ENCODE measurements at places on chromosomes 7 and 10.
A peak's percentile ranks its signal among the peaks of the same experiment; 100 is the strongest.

GRCh38 chr10:73113551-73113950, 3.3 kb downstream of the NUDT13 start:
- DNase-seq: no peak

DNA sequence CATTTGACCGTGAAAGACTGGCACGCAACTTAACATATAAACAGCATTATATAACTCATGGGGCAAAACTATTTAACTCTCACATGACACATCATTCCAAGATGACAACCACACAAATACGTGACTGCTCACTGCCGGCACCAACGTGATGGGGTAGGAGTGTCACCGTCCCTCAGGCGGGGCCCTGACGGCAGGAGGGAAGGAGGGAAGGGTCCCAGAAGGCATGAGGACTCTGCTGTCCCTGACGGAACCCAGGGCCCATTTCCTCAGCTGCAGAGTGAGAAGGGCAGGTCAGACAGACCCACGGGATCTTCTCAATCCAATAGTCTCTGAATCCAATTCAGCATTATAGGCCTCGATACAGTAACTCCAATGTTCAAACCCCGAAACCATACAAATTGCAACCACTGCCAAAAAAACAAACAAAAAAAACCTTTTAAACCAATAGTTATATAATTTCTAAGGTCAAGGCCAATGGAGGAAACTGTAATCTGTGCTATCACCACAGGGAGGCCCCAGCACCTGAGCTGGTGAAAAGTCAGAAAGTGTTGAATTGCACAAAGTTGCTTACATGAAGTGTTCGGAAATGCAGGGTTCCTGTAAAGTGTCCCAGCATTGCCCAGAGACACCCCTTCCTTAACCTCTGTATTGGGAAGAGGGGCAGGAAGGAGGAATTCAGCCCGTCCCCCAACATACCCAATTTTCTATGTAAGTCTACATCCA, 137.4 kb downstream of the TNS3 start:
- no peak for DNase-seq

GRCh38 chr10:88500656-88501055, 82.5 kb downstream of the RNLS start:
- no peak for DNase-seq

DNA sequence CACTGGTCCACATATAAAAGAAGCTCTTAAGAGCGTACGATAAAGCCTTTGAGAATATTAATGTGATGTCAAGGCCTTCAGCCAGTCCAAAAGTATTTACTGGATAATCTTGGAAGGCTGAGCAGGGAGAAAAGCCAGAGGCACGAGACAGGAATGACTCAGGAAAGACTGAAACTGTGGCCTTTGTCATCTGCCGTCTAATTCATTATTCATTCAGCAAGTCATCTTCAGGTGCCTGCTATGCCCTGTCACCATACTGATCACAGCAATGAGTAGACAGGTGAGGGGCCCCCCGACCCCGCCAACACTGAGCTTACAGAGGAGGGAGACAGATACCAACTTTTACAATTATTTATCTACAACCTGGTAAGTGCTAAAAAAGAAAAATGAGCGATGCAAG, 78.9 kb downstream of the VOPP1 start:
- DNase-seq: no peak

DNA sequence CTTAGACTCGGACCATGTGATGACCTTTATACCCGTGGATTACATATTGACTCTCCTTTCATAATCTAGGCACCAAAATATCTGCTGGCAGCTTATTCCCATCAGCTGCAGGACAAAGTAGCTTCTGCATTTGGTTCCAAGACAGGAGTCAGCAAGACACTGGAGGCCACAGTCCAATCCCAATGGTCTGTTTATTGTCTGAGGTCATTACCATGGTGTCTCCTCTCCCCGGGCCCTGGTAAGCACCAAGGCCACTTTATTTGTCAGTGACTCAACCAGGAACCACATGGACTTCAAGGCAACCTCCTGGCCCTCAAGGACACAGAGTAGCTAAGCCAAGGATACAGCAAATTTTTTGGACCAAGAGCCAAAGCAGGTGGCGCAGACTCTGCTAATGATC, 36.1 kb downstream of the KCNMA1 start:
- DNase-seq: no peak

- DNase-seq: no peak
These were observed 604.6 kb downstream of the GRID1 start for GRCh38 chr10:85761906-85762445.

GRCh38 chr7:130926001-130926691, 192.1 kb upstream of the KLF14 start:
- no peak for DNase-seq

- no peak for DNase-seq
These were observed 112.1 kb upstream of the CDK1 start for GRCh38 chr10:60666221-60666620.

DNA sequence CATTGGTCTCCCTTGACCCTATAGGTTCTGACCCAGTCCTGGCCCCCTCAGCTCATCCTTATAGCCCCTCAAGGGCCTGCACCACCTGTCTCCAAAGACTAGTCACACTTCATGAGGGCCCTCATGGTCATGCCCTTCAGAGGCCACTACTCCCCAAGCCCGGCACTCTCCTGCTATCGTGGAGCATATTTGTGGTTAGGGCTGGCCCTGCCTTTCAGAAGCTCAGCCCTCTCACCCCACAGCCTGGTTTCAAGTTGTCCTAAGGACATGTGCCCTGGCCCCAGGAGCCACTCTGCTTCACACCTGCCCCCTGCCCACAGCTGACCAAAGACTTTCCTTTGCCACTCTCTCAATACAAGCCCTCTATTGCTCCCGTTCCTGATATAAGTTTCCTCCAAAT, 60.3 kb upstream of the LBX1 start:
- no peak for DNase-seq

- DNase-seq: no peak
These were observed 45.0 kb upstream of the GPR37 start for GRCh38 chr7:124810605-124811004.

- DNase-seq: no peak
These were observed 102.9 kb upstream of the MYO3A start for GRCh38 chr10:25831080-25831479.

GRCh38 chr10:94402843-94403379, 570 bp downstream of the TBC1D12 start:
- DNase-seq: no peak

DNA sequence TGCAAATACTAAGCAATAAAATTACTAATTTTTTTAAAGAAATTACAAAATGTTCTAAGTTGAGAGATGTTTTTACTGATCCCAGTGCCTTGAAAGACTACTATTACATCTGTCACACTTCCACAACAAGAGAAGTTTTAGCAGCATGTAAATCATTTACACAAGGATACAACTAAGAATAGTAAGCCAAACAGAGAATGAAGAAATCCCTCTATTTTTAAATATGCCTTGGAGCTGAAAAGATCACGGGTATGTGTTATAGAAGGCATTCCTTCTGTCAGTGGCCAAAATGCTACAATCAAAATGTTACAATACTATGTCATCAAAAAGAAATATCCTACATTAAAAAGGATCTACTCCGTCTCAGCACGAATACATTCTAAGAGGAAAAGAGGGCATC, 52.6 kb downstream of the LARP4B start:
- DNase-seq: no peak

DNA sequence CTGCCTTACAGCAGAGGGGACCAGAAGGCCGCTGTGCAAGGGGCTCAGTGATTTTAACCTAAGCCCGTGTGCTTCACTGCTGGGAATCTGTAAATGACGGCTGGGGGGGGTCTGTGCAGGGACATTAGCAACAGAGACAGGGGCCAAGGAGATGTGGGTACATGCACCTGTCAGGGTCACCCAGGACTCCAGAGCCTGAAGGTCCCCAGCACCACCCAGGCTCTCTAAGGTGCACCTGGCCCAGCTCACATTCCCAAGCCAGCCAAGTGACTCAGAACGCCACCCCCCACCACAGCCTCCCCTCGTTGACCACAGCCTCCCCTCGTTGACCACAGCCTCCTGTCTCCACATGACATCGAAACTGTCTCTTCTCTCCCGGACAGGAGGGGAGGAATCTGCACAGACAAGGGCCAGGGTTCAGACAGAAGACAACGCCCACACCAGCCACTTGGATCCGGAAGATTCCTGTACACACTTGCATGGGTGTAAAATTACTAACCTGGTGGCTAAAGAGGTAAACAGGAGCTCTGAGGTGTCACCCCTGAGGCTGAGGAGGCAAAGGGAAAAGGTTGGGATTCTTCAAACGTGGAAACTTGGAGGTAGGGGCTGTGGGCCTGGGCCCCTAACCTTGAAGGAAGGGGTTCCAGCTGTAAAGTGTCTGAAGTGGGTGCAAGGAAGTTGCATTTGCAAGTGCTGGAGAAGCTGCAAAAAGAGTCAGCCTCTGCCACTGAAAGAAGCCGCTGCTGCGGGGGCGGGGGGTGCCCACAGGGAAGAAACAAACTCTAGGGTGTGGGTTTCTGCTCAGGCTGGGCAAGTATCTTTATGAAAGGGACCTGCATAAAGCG, 27.0 kb downstream of the CALML3 start:
- DNase-seq: peak; percentile 54

- no peak for DNase-seq
These were observed 234.9 kb downstream of the PARD3 start for GRCh38 chr10:34580214-34580613.

DNA sequence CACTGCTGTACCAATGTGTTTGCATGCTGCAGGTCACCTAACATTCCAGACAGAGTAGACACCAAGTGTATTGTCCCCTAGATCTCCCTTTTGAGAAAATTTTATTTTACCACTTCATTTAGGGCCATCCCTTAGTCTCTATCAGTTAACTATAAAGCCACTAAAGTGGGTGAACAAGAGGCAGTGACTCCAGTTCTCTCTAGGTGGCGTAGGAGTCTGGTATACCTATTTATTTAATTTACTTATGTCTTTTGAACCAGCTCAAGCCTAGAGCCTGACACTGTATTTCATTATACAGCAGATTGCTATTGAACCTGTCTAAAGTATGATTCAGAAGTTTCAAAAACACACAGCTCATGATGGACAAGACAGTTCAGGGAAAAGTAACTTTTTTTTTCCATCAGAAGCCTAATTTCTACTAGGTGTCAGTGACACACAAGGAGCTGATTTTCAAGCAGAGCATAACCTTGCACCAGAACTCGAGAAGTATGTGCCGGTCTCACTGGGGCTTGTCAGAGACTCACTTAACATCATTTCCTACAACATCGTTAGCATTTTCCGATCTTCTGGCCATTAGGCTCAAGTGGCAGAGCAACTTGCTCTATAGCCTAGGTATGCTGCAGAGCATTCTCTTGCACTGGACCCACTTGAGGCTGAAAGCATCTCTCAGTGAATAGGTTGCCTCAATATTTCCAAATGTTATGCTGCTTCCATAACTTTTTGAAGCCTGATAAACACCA, 175.4 kb downstream of the CDC14C start:
- DNase-seq: no peak

DNA sequence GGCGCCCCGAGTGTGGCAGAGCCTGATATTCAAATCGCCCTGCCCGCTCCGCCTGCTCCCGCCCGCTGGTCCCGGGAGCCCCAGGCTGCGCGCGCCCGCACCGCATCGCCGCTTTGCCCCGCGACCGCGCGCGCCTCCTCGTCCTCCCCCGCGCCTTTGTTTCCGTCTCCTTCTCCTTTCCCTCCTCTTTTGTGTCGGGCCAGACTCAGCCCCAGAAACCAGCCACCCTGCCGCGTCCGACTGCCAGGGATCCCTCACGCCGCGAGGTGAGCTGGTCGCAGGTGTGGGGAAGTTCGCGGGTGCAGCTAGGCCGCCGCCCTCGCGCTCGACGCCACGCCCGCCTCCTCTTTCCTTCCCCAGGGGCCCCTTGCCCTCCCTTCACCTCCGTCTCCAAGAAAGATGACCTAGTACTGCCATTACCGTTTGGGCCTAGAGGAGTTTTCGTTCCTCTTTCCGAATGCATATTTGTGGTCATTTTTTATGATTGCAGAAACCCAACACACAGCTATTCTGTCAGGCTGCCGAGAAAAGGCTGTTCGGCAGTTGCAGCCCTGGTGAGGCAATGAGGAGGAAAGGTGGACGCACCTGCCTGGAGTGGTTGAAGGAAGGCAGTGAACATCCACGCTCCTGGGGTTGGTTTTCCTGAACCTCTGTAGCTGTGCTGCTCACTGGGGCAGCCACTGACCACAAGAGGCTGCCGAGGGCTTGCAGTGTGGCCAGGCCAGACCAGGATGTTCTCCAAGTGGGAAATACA, 107.3 kb downstream of the SNX10 start:
- peak; percentile 15 for DNase-seq

GRCh38 chr10:93841961-93842360, 51.8 kb upstream of the SLC35G1 start:
- DNase-seq: no peak

- no peak for DNase-seq
These were observed 83.5 kb downstream of the ELAPOR2 start for GRCh38 chr7:86975914-86976313.

- DNase-seq: no peak
These were observed 1.9 kb downstream of the FOXK1 start for GRCh38 chr7:4683884-4684565.

GRCh38 chr7:5525271-5526099, 101.9 kb upstream of the TNRC18 start:
- DNase-seq: no peak

- no peak for DNase-seq
These were observed 190.0 kb upstream of the POT1 start for GRCh38 chr7:125119559-125120115.

DNA sequence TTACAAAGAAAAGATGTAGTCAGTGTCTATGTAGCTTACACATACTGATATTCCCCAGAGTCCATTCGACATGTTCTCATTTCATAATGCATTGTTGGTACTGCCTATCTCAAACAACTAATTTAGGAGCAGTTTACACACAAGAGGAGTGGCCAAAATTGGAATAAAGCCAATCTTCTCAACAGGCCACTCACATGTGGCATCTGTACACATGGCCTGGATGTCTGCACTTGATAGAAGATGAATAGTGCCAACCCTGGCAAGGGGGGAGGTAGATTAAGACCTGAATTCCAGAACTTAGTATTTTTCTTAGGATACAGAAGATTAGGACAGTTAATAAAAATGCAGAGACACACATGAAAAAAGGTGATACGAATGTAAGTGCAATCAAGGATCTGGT, 125.3 kb upstream of the STARD3NL start:
- DNase-seq: no peak
